Activated B cell treated with CpG ODN at 0.5 μM for 24 hours (primary cell): ENCODE measurements at places on chromosomes 2 and 18. TPM values are rescaled to one million over a fixed set of nuclear protein-coding genes. Genes with fewer than 3 reads are reported as not detected.

DNA sequence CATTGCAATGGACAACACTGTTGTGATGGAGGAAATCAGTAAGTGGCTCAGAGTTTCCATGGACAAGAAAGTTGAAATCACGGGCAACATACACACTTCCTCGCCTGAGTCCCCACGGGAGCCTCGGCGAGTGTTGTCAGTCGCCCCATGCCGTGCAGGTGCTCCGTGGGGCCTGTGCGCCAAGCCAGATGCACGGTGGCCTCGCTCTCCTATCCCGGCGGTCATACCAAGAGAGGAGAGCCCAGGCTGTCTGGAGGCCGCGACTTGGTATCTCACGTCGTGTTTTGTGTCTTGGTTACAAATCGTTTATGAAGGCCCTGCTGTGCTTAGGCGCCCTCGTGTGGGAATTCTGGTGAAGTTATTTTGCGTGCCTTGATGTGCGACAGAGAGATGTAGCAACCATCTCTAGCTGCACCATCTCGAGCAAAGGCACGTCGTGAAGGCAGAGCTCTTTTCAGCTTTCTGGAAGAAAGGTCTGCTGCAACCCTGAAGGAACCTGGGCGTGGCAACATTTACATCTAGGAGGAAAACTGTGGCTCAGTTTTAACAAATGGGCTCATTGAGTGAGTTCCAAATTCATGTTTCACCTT is 21.8 kb downstream of the ATG4B start:
- no peak overlapping the region for H3K27ac ChIP-seq
- no peaks in the 10 kb centered on the region for H3K4me1 ChIP-seq
- DNase-seq: no peak
- H3K36me3 ChIP-seq: peaks cover 75% of the 10 kb centered on the region

GRCh38 chr2:145851730-145852129 is 1331.8 kb upstream of the ZEB2 start:
- no peaks in the 10 kb centered on the region for H3K36me3 ChIP-seq
- H3K4me3 ChIP-seq: no peak overlapping the region
- no peak for DNase-seq
- H3K27ac ChIP-seq: no peak overlapping the region
- no peaks in the 10 kb centered on the region for H3K4me1 ChIP-seq

DNA sequence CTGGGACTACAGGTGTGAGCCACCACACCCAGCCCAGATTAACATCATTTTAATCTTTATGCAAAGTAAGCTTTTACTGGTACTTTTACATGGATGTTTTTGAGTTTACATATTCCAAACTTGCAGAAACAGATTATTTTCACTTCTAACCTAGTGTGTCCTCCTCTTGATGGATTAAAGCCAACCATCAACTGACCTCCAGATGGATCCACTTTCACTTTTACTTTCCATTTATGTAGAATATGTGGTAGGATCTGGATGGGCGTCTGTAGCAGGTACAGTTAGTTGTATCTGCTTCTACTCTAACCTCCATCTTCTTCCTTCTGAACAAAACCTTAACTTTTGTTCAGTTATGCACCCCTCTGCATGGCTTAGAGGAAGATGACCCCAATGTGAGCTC is 264.1 kb downstream of the CDH20 start:
- no peak overlapping the region for H3K4me3 ChIP-seq
- no peak overlapping the region for H3K27ac ChIP-seq
- H3K4me1 ChIP-seq: no peaks in the 10 kb centered on the region

GRCh38 chr2:158009399-158009798 is 92.3 kb upstream of the UPP2 start:
- peaks cover 5% of the 10 kb centered on the region for H3K4me1 ChIP-seq
- no peak for DNase-seq
- H3K4me3 ChIP-seq: no peak overlapping the region
- no peaks in the 10 kb centered on the region for H3K36me3 ChIP-seq
- peaks cover 5% of the 10 kb centered on the region for H3K27me3 ChIP-seq

- H3K4me1 ChIP-seq: no peaks in the 10 kb centered on the region
- H3K27ac ChIP-seq: no peak overlapping the region
- H3K4me3 ChIP-seq: no peak overlapping the region
- no peaks in the 10 kb centered on the region for H3K27me3 ChIP-seq
- H3K36me3 ChIP-seq: no peaks in the 10 kb centered on the region
These were observed 800.1 kb downstream of the SATB2 start for GRCh38 chr2:198657512-198658121.

UGT1A6 gene
- not detected in 2 replicates for total RNA-seq

TLX2 gene
- total RNA-seq: not detected in 2 replicates

MYO7B gene
- 3.0 and 3.4 TPM in 2 replicates for total RNA-seq

RND3 gene
- total RNA-seq: not detected in 2 replicates

- no peak overlapping the region for H3K4me3 ChIP-seq
- no peaks in the 10 kb centered on the region for H3K4me1 ChIP-seq
- peaks cover 3% of the 10 kb centered on the region for H3K27me3 ChIP-seq
- H3K36me3 ChIP-seq: no peaks in the 10 kb centered on the region
- H3K27ac ChIP-seq: no peak overlapping the region
These were observed 339.8 kb downstream of the NYAP2 start for GRCh38 chr2:225739328-225739727.

DNA sequence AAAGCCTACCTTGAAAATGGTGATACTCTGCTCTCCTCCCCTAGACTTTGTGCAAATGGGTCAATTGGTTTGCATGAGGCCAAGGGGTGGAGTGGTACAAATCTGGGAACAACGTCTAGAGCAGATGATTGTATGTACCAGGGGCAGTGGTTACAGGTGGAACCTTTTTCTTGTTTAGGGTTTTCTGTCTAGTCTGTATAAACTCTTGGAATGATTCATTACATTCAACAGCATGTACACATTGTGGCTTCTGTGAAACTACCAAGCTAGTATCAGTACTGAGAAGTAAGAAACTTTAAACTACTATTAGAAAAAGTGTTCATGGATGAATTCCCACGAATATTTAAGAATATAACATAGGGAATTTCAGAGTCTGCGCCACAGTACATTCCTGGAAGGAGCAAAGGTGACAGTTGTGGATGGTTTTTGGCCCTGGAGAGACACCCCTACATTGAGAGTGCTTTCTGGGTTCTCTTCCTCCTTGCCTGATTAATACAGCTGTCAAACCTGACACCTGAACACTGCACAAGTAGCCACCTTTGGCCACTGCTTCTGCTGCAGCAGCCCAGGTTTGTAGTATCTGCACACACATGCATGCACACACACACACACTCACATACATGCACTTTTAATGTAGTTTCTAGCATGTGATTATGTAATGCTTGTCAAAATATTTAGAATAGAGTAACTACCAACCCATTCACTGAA is 30.0 kb downstream of the CFAP221 start:
- H3K4me3 ChIP-seq: no peak overlapping the region
- DNase-seq: no peak
- H3K27ac ChIP-seq: no peak overlapping the region
- H3K4me1 ChIP-seq: no peaks in the 10 kb centered on the region
- no peaks in the 10 kb centered on the region for H3K36me3 ChIP-seq

- H3K36me3 ChIP-seq: no peaks in the 10 kb centered on the region
- H3K4me3 ChIP-seq: no peak overlapping the region
- H3K27me3 ChIP-seq: peaks cover 6% of the 10 kb centered on the region
- DNase-seq: no peak
- no peaks in the 10 kb centered on the region for H3K4me1 ChIP-seq
These were observed 56.5 kb downstream of the TCF7L1 start for GRCh38 chr2:85189606-85190270.

GRCh38 chr2:231198291-231199173 is at the start of gene ARMC9:
ARMC9 (plus strand) TSS chr2:231198631; CDS start chr2:231206239, 7,608 bp downstream.
- peaks cover 6% of the 10 kb centered on the region for H3K27me3 ChIP-seq
- DNase-seq: peak; percentile 79
- peak within 1 kb of the TSS; percentile 93 for H3K4me3 ChIP-seq
- H3K27ac ChIP-seq: peak within 1 kb of the TSS; percentile 68
- peaks cover 11% of the 10 kb centered on the region for H3K4me1 ChIP-seq
